ENCODE measurements at places on chromosomes 13 and 19.
A peak's percentile ranks its signal among the peaks of the same experiment; 100 is the strongest.

DNA sequence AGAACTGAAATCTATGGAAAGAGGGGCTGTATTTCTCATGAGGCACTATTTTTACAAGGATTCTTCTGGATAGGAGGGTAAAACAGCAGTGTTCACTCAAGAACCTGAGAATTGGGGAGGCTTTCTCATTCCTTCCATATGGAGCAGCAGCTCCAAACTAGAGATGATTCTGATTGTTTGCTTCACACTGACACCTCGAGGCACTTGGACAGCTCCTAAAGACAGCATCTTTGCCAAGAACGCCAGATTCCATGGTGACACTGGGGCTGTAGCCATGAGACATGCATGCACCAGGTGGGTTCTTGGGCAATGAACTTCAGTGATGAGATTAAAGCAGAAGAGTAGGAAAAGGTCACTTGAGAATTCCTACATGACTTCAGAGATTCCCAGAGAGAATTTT, 361.5 kb upstream of the HTR2A start:
- DNase-seq, result no peak

GRCh38 chr13:104021806-104022397, 955.7 kb upstream of the SLC10A2 start:
- no peak for DNase-seq

GRCh38 chr13:78598966-78599644, 4.2 kb downstream of the POU4F1 start:
- no peak for DNase-seq

DNA sequence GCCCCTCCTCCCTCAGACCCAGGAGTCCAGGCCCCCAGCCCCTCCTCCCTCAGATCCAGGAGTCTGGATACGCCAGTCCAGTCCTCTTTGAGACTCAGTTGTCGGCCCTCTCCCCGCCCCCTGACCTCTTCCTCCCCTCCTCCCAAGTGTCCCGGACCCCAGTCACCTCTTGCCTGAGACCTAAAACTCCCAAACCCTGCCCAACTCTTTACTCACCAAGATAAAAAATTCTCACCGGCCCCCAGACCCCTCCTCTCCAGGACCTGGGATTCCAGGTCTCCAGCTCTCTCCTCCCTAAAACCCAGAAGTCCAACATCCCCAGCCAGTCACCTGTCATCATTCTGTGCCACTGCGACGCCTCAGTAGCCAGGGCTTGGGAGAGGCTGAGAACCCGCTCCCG, 1.4 kb upstream of the HSD17B14 start:
- DNase-seq, result no peak

- DNase-seq, result no peak
These were observed 6.2 kb downstream of the PTH2 start for GRCh38 chr19:49417088-49417487.

DNA sequence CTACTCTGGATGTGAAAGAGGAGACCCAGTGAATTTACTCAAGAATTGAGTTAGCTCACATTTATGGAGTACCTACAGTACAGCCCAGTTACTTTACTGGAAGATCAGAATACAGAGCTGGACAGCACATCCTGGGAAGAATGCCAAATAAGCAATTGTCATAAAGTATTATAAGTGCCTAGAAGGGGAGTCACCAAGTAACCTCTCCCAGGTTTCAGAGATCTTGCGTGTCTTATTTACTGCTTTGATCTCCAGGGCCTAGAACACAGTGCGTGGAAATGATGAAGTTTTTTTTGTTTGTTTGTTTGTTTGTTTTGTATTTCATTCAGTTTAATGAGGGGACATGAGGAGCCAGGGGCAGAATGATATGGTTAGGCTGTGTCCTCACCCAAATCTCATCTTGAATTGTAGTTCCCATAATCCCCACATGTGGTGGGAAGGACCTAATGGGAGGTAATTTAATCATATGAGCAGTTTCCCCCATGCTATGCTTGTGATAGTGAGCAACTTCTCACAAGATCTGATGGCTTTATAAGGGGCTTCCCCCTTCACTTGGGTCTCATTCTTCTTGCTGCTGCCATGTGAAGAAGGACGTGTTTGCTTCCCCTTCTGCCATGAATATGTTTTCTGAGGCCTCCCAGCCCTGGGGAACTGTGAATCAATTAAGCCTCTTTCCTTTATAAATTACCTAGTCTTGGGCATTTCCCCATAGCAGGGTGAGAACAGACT, 5.2 kb downstream of the GARRE1 start:
- DNase-seq, result no peak

DNA sequence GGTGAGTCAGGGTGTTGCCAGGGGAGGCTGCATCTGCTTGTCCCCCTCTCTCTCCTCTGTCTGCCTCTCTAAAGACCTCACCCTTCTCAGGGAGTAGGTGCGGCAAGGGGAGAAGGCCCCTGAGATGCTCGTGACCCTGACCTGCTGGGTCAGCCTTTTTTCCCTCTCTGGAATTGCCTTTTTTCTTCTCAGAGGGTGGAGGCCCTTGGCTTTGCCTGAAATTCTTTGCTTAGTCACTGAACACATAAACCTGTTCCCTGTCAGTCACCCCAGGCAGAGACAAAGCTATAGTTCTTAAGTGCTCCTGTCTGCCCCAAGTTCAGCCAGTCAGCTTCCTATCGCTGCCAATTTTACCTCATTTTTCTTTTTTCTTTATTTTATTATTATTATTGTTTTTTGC, 35.2 kb upstream of the PEG3 start:
- DNase-seq, result no peak

DNA sequence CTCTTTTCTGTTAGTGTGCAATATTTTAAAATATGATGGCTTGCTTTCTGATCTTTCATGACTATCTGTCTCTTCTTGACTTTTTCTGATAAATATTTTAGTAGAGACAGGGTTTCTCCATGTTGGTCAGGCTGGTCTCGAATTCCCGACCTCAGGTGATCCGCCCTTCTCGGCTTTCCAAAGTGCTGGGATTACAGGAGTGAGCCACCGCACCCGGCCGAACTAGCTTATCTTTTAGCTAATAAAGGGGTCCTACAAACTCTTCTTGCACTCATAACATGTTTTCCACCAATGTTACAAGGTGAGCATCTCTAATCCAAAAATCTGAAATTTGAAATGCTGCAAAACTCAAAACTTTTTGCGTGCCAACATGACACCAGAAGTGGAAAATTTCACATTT, 535.2 kb upstream of the PCDH20 start:
- no peak for DNase-seq

DNA sequence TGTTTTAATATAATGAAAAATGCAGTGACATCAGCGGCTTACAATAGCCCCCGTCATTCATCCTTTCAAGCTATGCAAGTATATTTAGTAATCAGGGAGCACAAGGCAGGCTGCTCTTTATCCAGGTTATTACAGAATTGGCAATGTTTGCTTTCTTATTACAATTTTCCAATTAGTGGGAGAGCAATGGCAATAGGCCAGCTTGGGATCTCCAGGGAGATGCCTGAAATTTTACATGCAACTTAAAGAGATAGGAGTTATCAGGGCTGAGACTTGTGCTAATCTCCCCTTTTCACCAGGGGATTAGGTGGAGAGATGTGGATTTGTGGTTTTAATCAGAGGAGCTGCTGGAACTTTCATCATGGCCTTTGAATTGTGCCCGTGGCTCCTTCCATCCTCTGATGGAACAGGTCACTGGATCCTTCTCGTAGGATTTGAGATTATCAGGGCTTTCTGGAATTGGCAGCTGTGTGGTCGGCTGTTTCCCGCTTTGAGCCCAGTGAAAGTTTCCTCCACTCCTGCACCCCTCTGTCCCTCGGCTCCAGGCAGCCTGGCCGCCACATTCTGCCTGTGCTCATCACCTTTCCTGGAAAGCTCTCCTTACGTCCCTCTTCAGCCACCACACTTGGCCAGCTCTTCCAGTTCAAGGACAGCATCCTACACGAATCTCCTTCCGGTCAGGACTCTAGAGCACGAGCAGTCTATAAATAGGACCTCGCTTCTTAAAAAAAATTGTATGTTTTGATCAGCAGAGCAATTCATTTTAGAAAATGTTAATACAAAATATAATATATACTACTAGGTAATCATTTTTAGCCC, 47.0 kb downstream of the CBY2 start:
- DNase-seq, result no peak

DNA sequence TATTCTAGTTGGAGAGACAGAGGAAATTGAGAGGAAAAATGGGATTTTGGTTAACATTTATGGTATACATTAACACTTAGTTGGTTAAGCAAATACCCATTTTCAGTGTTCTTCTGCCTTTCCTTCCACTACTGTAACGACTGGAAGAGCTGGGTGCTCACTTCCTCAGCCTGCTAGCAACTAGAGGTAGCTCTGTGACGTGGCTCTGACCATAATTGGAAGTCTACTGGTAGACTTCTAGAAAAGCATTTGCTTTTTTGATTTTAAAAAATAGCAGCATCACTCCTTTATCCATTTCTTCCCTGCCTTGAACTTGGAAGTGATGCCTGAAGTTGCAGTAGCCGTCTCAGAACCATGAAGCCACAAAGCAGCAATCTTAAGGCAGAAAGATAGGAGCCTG, 15.9 kb downstream of the NHLRC3 start:
- DNase-seq, result no peak

DNA sequence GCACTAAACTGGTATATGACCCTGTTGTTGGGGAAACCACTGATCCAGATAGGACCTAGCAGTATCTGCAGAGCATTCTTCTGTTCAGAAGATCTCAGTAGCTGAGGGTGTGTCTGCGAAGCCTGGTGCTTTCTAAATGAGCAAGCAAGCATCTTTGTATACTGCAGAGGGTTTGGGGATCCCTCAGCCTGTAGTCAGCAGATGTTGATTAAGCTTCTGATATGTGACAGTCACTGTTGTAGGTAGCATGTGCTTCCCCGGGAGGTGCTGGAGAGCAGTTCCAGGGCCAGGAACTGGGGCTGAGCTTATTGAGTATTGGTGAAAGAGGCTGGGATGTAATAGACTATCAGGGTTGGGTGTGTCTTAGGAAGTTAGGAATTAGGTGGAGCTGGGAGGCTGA, 1.5 kb downstream of the SCAF1 start:
- no peak for DNase-seq

DNA sequence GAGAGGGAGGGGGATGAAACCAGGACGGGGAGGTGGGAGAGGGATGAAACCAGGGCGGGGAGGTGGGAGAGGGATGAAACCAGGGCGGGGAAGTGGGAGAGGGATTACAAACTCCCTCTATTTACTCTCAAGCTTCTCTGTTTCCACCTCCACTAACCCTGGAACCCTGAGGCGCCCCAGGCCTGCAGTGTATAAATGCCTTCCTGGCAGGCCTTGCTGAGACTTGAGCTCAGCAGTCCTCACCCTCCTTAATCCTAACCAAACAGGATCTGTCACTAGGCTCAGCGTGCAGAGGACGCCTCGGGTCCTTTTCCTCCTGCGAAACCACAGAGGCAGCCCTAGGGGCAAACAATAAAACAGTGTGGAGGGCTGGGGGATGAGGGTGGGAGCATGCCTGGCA, 32.1 kb upstream of the OR1M1 start:
- no peak for DNase-seq

DNA sequence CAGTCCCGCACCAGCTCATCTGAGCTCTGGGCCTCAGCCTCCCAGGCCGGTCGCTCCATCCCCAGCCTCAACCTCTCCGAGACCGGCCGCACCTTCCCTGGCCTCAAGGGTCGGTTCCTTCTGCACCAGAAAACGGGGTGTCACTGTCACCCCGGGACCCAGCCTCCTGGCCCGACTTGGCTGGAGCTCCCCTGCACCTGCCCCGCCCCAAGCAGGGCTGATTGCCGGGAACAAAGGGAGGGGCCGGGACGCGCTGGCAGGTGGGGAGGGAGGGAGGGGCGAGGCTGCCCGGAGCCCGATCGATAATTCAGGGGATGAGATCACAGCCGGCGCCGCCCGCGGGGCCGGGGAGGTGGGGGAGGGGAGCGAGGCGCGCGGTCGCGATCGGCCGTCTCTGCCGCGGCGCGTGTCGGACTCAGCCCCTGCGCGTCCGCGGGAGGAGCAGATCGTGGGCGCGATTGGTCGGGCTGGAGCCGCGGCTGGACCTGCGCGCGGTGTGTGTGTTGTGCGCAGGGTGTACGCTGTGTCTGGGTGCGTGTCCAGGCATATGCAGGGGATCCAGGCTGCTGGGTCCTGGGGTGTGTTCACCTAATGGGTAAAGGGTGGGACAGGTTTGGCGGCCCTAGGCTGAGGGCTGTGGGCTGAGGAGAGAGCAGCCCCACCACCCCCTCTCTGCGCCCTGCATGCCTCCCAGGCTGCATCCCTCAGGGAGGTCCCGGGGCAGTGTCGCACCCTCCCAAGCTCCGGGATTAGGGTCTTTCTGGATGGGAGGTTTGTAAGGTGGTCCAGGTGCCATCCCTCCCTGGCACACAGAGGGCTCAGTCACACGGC, 1.1 kb upstream of the SHC2 start:
- DNase-seq, result peak; percentile 36

DNA sequence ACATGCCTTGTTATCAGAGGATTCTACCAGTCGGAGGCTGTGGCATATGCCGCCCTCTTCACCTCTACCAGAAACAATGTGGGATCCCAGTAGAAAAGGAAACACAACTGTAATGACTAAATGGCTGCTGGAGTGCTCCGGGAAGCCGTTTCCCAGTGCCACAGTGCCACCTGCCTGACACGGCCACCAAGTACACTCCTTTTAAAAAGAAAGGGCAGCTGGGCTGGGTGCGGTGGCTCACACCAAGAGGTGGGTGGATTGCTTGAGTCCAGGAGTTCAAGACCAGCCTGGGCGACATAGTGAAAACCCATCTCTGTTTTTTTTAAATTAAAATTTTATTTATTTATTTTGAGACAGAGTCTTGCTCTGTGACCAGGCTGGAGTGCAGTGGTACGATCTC, 67.3 kb downstream of the TRPM4 start:
- peak; percentile 83 for DNase-seq
